GF-D8 (cell line): ENCODE measurements at places on chromosomes 1 and 21.
A peak's percentile ranks its signal among the peaks of the same experiment; 100 is the strongest.

DNA sequence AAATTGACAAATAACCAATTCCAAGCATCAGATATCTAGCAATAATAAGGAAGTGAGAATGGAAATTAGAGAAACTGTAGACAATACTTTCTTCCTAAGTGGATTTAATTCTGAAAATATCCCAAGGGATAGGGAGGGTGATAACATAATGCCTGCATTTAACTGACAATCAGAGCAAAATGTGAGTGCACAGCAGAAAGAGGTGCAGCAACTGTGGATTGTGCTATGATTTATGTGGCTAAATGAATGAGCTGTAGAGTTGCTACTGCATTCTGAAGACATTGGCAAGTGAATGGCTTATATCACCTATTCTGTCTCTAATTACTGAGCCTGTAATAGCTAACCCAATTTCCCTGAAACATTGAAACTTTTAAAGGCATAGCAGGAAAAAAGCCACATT, 39.0 kb downstream of the OLFM3 start:
- DNase-seq, result no peak

- no peak for DNase-seq
Measured at GRCh38 chr1:41534181-41535076, 49.9 kb upstream of the EDN2 start.

DNA sequence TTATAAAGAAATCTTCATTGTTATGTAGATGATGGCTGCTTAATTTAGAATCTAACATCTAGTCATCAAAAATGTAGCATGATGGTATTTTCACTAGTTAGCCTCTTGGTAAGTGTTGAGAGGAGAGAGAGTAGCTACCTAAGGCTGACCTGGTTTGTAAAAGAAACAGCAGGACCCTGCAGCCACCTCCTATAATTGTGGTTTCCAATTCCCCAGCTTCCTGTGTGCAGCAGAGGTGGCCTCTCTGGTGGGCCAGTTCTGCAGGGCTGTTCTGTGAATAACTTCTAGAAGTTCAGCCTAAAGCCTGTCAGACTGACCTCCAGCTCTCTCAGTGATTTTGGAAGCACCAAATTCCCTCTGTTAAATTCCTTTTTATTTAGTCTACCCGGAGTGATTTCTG, 246.4 kb upstream of the LRRC7 start:
- DNase-seq, result no peak

- peak; percentile 62 for DNase-seq
Measured at GRCh38 chr21:29238967-29239290, 59.8 kb upstream of the BACH1 start.

DNA sequence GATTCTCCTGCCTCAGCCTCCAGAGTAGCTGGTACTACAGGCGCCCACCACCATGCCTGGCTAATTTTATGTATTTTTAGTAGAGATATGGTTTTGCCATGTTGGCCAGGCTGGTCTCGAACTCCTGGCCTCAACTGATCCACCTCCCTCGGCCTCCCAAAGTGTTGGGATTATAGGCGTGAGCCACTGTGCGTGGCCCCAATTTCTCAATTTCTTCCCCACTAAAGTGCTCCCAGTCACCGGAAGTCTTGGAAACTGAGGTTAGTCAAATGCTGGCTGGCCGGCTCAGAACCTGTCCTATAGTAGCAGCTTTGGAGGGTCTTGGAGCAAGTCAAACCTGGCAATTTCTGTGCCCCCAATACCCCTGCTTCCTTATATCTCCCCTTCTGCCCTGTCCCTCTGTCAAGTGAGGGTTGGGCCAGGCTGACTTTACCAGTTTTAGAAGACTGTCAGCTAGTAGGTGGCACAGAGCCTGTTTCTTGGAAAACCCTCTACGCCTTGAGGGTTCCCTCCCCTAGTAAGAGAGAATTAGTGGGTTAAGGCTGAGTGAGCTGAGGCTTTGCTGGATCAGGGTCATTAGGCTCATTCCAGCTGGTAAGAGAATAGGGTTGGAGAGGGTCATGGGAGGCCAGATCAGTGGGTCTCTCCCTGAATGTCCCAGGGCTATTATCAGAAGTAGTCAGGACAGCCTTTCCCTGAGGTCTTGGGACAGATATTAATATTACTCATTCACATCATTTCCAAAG, 8.3 kb upstream of the EPB41 start:
- DNase-seq, result no peak

- no peak for DNase-seq
Measured at GRCh38 chr1:109761227-109762038, 2.3 kb downstream of the EPS8L3 start.

GRCh38 chr1:53134961-53135734, 7.3 kb downstream of the SLC1A7 start:
- no peak for DNase-seq

- no peak for DNase-seq
Measured at GRCh38 chr1:241990040-241990439, 8.9 kb downstream of the MAP1LC3C start.

DNA sequence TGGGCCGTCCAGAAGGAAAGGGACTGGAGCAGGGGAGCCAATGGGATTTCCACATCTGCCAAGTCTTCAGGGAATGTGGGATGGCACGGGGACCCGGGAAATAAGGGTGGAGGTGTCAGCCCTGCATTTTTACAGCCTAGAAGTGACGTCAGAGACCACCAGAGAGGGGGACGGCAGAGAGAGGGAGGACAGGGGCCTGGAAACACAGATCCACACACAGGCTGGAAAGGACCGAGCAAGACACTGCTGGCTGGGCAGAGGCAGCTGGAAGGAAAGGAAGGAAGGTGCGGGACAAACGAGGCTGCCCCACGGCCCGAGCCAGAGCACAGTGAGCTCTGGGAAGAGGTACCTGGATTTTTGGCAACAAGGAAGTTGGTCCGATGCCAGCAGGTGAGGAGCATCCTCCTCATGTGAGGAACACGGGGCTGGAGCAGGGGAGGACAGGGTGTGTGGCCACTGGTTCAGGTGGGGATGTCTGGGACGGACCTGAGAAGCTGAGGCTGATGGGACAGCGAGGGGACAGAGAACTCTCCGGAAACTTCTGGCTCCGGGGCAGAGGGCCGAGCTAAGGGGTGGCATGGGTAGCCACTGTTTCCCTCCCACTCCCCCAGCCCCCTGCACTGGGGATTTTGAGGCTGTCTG, 138.3 kb downstream of the PGBD5 start:
- DNase-seq, result no peak

GRCh38 chr1:1543706-1544099, 3.3 kb upstream of the TMEM240 start:
- no peak for DNase-seq

DNA sequence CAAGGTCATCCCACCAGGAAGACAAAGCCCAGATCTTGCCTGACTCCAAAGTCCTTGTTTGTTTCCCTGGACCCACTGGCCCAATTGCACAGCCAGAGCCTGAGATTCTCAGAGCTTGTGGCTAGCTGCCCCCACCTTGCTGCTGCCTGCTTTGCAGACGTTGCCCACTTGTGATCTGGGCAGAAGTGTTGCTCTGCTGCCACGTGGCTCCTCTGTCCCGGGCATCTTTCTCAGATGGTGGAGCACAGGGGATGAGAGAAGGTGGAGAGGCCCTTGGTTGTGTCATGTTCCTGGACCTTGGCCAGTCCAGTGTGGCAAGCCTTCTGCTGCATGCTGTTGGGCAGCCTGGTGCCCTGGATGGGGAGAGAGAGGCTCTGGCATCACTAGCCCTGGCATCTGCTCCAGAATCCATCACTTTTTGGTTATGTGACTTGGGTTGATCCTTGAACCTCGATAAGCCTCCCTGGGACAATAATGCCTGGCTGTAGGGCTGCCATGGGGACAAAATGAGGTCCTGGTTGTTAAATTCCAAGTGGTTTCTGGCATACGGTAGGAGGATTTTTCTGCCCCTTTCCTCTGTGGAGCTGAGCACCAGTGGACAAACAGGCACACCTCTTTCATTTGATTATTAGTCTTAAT, 1.5 kb upstream of the NR0B2 start:
- DNase-seq, result no peak

DNA sequence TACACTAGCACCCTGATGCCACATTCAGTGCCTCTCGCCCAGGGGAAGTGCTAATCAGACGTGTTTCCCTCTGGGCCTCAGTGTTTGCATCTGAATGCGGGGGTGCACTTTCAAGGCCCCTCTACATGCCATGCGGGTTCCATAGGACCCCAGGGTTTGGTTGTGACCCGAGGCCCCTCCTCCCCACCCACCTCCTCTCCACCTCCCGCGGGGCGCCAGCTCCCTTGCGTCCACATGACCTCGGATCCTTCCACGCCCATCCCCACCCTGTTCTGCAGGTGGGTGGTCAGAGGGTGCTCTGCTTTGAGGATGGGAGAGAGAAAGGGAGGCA, 5.1 kb upstream of the RUNX3 start:
- DNase-seq, result no peak

- DNase-seq, result peak; percentile 64
Measured at GRCh38 chr1:29793101-29793546, 556.8 kb downstream of the PTPRU start.

DNA sequence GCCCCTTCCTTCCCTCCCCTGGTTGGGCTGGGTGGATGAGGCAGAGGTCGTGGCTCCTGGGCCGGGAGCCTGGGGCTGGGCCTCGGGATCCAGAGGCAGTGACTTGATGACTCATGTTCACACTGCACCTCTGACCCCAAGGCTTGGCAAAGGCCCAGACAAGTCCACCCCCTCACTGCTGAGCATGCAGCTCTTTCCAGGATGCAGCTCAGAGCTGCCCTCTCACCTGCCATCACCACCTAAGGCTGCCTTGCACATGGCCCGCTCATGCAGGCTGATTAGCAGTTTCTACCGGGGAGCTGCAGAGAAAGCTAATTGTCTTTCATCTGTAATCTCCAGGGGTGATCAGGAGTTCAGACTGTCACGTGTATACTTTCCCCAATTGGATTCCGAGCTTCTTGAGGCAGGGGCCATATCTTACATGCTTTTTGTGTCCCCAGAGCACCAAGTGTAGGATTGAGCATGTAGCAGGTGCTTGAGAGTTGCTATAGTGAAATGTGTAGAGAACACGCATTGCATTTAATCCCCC, 62.1 kb downstream of the LRRN2 start:
- DNase-seq, result no peak

DNA sequence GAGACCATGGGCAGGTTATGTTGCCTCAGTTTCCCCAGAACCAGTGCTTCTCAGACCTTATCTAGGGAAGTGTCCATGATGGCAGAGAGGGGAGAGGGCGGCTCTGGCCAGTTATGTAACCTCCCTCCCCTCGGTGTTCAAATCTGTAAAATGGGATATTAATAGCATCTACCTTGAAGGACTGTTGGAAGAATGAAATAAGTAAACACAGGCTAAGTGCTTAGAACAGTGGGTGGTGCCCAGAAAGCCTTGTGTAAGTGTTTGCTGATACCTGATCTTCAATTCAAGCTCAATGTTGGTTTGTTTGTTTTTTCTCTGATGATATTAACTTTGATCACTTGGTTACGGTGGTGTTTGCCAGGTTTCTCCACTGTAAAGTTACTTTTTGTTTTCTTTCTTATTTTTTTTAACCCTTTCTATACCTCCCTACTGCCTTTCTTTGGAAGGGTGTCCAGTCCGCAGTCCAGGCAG, 34.9 kb downstream of the EPHA2 start:
- no peak for DNase-seq

DNA sequence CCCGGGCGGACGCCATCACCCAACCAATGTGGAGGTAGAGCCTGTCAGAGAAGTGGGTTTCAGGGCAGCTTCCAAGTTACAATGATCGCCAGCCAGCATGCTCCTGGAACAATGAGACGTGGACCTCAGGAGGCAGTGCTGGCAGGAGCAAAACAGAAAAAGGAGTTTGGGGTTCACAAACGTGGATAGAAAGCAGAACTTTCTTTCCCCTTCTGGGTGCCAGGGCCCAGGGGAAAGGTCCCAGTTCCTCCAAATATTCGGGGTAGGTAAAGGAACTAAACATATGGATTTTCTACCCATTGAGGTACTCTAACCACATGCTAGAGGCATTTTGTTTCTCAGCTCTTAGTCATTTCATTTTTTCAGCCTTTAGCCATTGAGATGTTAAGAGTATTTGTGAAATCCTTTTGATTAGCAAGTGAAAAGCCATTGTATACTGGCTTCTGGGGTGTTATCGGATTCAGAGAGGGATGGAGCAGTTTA, 488.4 kb upstream of the ADGRL2 start:
- no peak for DNase-seq

GRCh38 chr1:170624146-170624545, 39.8 kb upstream of the PRRX1 start:
- no peak for DNase-seq

DNA sequence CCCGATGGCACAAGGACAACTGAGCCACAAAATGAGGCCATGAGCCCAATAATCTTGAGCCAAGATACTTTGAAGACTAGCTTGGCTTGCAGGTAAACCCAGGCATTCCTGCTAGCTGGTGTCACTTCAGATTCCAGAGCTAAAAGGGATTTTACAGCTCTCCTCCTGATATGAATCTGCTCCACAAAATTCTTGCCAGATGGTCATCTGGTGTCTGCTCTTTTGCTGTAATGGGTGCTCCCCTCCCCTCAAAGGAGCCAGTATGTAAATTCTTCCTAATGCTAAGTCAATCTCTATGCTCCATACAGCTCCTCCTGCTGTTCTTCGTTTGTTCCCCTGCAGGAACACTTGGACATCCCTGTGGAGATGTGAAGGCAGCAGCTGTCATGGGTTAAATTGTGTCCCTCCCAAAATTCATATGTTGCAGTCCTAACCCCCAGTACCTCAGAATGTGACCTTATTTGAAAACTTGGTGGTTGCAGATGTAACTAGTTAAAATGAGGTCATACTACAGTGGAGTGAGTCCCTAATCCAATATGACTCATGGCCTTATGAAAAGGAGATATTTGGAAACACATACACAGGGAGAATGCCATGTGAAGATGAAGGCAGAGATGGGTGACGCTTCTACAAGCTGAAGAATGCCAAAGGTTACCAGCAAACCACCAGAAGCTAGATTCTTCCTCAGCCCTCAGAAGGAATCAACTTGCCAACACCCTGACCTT, 180.6 kb upstream of the PALMD start:
- no peak for DNase-seq

DNA sequence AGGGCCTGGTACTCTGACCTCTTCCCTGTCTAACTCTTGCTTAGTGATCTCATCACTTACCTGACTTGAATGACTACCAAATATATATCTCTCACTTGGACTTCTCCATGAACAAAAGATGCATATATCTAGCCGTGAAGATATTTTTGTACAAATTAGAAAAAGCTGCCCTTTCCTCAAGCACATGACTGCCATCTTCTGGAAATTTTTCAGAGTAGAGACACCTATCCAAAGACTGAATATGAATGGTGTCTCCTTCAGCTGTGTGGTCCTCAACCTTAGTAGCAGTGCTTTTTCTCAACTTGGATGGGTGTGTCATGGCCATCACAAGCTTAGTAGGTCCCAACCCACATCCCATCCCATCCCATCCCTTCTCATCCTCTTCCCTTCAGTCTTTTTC, 142.3 kb downstream of the DNM3 start:
- no peak for DNase-seq

- DNase-seq, result no peak
Measured at GRCh38 chr1:154837672-154838171, 32.4 kb downstream of the KCNN3 start.

DNA sequence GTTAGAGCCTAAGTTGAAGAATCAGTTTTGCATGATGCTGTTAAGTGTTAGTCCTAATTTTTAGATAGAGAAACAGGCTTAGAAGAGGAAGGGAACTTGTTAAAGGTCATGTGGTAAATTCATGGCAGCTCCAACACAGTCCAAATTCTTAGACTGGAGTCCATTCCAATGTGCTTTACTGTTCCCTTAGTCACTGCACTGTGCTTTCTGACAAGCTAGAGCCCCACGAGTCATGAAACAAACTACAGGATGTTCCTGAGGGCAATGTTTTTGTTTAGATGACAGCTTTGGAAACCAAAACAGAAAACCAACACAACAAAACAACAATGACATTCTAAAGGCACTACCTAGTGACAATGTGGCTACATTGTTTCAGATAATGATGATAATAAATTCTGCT, 23.1 kb upstream of the RGS4 start:
- DNase-seq, result no peak
